Activated CD8-positive, alpha-beta memory T cell treated with anti-CD3 and anti-CD28 coated beads, Interleukin-2, amount 50 U/mL, for 4 hours (primary cell): ENCODE measurements at places on chromosomes 3 and 15.

- DNase-seq = no peak
Measured at GRCh38 chr3:175601521-175601920, 742.4 kb downstream of the NAALADL2 start.

- no peak for DNase-seq
Measured at GRCh38 chr3:134075846-134076245, 46.1 kb upstream of the SLCO2A1 start.

DNA sequence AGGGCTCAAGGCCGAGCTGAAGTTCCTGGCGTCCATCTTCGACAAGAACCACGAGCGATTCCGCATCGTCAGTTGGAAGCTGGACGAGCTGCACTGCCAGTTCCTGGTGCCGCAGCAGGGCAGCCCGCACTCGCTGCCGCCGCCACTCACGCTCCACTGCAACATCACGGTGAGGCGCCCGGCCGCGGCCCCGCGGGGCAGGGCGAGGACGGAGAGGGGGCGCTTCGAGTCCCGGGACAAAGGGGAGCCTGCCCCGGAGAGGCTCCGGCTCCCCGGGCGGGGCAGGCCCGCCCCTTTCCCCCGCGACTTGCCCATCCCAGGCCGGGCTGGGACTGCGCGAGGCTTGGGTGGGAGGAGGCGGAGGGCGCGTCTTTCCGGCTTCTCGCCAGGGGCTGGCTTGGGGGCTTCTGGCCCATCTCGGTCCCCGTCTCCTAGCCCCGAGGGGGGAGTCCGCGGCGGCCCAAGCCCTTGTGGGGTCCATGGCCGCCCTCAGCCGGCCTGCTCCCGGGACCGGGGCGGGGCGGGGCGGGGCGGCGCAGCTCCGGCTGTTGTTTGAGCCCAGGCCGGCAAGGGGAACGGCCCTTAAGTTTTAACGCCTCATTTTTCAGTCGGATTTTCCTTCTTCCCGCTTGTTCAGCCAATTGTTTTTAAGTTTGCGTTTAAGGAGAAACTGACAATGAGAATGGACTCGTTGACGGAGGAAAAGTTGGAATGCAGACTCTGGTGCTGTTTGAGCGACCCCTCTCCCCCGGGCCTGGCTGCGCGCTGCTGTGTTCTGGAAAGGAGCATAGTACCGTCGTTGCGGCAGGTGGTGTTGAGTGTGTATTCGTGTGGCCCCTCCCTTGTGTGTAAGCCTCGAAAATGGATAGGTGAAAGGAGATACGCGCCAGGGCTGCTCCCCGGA lies 683 bp downstream of the UBE2Q2 start:
- peak; percentile 51 for DNase-seq

DNA sequence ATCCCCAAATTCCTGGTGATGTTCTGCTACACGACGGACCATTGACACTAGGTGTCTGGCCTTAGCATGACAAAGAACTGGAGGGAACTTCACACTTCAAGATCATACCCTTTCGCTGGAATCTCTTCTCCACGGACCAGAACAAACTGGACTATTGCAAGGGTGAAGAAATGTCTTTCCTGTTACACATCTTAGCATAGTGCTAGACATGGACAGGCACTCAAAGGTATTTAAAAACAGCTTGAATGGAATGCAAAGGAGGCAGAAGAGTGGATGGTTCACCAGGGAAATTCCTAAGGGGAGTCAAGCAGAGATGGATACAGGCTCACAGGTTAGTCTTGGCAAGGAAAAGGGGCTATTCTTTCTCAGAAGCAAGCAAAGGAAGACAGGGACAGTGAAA lies 33.5 kb upstream of the PDZRN3 start:
- no peak for DNase-seq

DNA sequence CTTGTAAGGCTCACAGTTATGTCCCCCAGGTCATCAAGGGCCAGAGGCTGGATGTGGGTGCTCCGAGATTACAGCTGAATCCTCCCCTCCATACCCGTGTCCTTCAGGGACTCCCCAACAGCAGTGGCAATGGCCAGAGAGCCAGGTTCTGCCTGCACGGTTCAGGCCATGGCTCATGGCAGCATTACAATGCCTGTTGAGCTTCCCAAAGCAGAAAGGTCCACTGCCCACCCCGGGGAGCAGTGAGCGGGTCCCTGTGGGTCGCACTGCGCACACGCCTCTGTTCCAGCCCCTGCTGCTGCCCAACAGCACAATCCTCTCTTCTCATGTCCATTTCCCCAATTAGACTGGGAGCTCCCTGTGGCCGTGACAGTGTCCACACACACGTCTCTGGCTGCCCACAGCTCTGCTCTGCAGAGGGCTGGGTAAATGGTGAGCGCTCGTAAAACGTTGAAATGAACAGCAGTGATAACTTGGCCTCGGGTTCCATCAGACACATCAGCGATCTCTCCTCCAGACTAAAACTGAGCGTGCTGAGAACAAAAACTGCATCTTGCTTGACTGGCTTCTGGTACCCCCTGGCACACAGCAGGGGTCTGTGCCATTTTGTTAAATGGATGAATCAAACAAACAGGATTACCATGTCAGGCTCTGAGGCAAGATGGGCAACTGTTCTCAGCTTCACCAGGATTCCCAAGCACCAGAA lies 80.4 kb downstream of the VGLL4 start:
- no peak for DNase-seq

- no peak for DNase-seq
Measured at GRCh38 chr3:197468167-197468566, 87.6 kb downstream of the BDH1 start.

DNA sequence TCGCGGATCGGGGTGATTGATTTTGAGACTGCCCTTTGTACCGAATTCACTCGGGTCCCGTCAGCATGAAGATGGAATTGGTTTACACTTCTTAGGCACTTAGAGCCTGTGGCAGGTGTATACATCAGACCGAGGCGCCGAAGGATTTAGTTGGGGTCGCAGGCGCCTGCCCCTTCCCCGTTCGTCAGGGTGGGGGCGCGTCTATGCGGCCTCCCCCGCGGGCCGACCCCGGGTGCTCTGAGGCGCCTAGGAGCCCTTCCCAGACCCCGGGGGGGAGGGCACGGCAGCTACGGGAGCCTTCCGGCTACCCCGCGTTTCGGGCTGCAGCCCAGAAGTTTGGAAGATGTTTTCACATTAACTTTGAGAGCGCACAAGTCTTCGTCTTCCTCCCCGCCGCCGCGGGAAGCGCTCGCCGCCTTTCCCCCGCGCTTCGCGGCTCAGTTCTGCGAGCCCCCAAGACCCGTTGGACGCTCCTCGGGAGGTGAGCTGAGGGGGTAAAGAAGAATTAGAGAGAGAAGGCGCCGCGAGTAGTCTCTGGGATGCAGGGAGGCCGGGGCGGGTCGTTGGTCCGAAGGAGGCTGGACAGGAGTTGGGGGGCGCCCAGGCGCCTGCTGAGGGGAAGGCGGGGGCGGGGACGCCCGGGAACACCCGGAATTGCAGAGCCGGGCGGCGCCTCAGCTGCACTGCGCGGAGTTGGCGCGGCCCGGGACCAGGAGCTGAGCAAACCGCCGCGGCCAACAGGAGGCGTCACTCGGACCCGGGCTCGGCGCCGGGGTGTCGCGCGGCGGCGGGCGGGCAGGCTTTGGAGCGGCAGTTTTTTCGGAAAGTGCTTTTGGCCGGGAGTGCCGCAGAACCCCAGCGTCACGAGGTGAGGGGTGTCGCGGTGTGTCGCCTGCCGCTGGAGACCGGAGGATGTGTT lies 780 bp downstream of the TIPARP start:
- DNase-seq = peak; percentile 38

- no peak for DNase-seq
Measured at GRCh38 chr3:188345223-188345622, 191.3 kb downstream of the LPP start.

DNA sequence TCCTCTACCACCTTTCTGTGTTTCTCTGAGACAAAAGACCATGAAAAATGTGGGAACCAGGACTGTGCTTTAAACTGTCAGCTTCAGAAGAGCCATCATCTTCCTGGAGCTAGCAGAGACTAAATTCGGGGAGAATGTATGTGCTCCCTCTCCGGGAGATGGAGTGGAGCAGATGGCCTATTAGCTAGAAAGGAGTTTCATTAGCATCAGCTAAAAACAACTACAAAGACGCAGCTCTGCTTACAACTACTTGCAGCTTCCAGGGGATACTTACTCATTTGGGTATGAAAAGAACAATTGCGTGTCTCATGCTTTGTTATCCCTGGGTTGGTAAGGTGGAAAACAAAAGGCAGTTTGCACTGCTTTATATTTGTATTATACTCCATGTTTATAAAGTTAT lies 159.6 kb downstream of the MFSD1 start:
- DNase-seq = no peak

- DNase-seq = no peak
Measured at GRCh38 chr15:99326235-99326634, 75.0 kb downstream of the LRRC28 start.

GRCh38 chr3:10529809-10530208 lies 24.4 kb upstream of the ATP2B2 start:
- no peak for DNase-seq

DNA sequence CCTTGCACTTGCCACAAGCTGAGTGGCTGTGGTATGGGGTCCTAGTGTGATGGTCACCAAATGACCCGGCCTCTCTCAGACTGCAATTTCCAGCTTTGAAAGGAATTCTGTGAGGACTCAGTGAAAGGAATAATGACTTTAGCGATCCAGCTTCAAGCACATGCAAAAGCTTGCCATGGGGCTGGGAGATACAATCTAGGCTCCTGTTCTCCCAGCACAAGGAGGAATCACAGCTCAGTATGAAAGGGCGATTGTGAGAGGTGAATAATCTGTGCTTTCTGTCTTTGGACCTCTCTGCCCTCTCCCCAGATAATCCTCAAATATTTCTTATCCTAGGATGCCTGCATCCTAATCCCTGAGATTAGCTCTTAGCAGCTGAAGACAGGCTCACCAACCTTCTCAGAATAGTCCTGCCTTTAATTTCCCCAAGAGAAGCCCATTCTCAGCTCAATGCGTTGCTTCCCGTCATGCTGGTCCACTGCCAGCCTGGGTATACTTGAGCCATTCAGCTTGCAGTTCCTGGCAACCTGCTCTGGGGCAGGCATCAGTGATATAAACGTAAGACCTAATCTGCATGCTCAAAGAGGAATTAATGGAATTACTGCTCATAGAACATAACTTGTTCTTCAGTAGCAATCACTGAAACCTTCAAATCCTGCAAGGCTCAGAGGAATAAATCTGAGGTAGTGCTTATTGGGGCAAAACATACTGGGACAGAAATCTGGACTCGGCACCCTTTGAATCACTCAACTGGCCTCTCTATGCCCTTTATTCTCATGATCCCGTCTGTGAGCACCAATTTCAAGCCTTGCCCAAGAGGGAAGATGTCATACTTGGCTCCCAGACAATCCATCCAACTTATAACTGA lies 15.1 kb downstream of the TLNRD1 start:
- DNase-seq = no peak

GRCh38 chr3:60708191-60708975 lies 542.9 kb downstream of the FHIT start:
- no peak for DNase-seq

GRCh38 chr3:29721789-29722188 lies 440.9 kb downstream of the RBMS3 start:
- no peak for DNase-seq

- DNase-seq = no peak
Measured at GRCh38 chr3:69107841-69108240, 14.6 kb downstream of the LMOD3 start.

- no peak for DNase-seq
Measured at GRCh38 chr3:139108253-139108969, 63.7 kb upstream of the PRR23C start.

DNA sequence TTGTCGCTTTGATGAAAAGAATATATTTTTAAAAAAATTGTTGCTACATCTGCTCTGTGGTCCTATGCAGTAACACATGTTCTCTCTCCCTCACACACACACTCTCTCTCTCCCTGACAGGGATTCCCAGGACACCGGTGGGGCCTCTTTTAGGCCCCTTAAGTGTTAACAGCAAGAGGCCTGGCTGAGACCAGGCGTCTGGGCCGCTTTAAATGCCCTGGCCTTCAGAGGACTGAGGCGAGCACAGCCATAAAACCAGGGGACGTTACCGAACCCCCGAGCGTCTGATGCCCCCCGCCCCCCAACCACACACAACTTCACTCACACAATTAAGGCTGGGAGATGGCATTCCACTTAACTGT lies 1.7 kb downstream of the BNC1 start:
- DNase-seq = no peak

DNA sequence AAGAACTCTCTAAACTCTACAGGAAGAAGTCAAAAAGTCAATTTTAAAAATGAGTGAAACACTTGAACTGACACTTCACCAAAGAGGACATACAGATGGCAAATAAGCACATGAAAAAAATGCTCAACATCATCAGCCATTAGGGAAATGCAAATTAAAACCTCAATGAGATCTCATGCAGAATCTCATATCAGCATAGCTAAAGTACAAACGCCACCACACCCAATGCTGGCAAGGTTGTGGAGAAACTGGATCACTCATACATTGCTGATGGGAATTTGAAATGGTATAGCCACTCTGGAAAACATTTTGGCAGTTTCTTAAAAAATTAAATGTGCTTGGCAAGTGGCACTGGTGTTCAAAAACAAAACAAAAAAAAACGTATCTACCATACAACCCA lies 34.2 kb downstream of the MEGF11 start:
- DNase-seq = no peak

DNA sequence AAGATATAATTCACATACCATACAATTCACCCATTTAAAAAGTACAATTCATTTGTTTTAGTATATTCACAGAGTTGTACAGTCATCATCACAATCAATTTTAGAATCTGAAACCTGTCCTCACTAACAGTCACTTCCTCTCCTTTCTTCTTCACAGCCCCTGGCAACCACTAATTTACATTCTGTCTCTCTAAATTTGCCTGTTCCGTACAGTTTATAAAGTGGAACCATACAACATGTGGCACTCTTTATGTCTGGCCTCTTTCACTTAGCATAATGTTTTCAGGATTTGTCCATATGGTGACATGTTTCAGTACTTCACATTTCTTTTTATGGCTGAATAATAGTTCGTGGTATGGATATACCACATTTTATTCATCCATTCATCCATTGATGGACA lies 22.7 kb downstream of the ERICH6 start:
- no peak for DNase-seq

- DNase-seq = peak; percentile 42
Measured at GRCh38 chr15:42084465-42085235, 9.7 kb downstream of the PLA2G4D start.

- DNase-seq = no peak
Measured at GRCh38 chr15:77974416-77975331, 102.8 kb downstream of the TBC1D2B start.

GRCh38 chr3:66449411-66449974 lies 51.3 kb downstream of the LRIG1 start:
- no peak for DNase-seq

GRCh38 chr15:64753480-64754185 lies 21.8 kb downstream of the RBPMS2 start:
- DNase-seq = no peak

- DNase-seq = no peak
Measured at GRCh38 chr3:65322910-65323309, 635.1 kb upstream of the ADAMTS9 start.

GRCh38 chr3:37477711-37478487 lies 303.5 kb upstream of the LRRFIP2 start:
- DNase-seq = no peak

DNA sequence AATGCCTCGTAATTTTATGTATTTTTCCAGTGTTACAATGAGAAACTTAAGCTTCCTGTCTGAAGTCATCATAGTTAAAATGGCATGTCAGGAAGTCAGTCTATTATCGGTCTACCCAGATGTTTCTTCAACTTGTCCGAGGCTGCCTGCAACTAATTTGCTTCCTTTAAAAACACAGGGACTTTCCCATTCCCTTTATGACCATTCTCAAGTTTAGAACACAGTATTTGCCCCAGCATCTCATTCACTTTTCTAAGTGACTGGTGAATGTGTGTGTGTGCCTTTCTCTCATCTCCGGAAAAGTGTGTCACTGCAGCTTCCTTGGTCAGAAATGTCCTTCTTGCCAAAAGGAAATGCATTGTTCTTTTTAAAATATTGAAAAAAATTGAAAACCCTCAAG lies 466.6 kb downstream of the RAP2B start:
- no peak for DNase-seq
